ENCODE measurements at places on chromosomes 5 and 9.

DNA sequence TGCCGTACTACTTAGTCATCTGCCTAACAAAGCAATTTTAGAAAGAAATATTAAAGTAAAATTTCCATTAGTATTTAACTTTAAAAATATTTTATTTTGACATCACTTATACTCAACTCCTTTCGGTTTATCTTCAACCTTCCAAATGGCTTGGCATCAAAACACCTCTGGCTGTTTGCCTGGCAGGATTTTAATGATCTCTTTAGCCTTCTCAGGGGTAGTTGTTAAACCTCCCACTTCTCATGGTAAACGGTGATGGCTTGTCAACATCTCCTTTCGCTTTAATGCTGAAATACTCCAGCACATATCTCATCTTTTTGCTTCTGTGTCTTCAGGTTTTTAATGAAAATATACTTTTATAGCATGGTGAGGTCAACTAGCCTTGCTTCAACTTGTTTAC, 747.1 kb downstream of the CETN3 start:
- DNase-seq = no peak

DNA sequence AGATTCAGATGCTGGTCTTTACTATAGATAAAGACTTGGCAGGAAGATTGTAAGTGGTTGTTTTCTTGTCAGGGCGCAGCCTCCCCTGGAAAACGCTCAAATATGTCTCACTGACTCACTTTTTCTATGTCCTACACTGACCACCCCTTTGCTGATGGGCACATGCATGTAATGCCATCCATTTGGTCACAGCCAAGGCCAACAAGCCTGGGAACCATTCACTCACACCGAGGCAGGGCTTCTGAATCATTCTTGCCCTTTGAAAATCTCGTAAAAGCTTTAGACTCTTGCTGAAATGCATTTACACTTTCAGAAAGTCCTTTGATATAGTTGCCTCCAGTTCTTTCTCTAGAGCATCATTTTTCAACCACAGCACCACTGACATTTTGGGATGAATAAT, 249.4 kb downstream of the ACTL7B start:
- DNase-seq = no peak

- DNase-seq = no peak
Measured at GRCh38 chr5:143044265-143044664, 274.1 kb downstream of the ARHGAP26 start.

DNA sequence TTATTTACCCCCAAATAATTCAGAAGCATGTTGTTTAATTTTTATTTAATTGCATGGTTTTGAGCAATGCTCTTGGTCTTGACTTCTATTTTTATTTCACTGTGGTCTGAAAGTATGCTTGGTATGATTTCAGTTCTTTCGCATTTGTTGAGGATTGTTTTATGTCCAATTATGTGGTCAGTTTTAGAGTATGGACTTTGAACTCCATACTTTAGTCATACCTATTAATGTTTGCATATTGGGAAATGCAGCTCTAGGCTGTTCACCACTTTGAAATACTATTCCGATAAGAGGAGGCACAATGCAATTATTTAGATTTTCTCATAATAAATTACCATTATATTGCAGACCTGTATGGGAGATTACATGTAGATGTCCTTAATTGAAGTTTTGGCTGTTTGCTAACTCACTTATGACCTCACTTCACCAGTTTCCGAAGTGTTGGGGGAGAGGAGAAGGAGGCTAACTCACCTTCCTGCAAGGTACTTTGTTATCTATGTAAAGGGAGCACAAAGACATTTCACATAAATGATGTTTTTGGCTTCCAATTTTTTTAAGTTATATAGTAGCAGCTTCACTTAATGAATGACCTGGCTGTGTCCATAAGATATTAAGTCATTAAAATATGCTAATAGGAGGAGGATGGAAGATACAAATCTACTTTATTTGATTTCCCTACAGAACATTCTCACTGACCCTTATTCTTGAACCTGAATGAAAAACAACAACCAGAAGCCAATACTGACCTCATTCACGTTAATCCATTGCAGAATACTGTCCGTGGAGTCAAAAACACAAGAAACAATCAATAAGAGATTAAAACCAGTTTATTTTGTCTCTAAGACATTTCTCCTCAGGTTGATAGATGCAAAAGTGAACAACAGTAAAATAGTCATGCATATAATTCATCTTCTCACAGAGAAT, 970.3 kb upstream of the ARRDC3 start:
- DNase-seq = no peak

GRCh38 chr5:10863763-10864383, 102.8 kb upstream of the DAP start:
- no peak for DNase-seq

DNA sequence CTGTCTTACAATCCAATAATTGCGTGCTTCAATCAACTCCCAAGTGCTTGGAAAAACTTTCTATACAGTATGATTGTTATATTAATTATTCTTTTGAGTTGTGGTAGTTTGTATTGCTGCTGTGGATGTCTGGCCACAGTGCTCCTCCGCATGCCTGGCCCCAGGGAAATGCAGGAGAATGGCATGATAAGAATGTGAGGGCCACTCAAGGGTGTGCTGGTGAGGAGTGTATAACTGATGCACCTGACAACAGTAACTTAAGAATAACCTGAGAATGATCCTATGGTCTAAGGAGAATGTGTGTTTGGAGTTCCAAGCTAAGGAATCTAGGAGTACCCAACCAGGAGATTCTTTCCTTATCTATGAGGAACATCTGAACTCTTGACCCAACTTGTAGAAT, 152.9 kb upstream of the APC start:
- DNase-seq = no peak

GRCh38 chr5:138647261-138647788, 72.1 kb upstream of the HSPA9 start:
- no peak for DNase-seq

GRCh38 chr5:89003563-89004036, 120.6 kb upstream of the MEF2C start:
- no peak for DNase-seq

- DNase-seq = no peak
Measured at GRCh38 chr5:140565024-140565779, 574 bp downstream of the SLC35A4 start.

- no peak for DNase-seq
Measured at GRCh38 chr5:164672931-164673694, 1167.7 kb downstream of the MAT2B start.

GRCh38 chr5:107578051-107578635, 92.6 kb downstream of the EFNA5 start:
- DNase-seq = no peak

DNA sequence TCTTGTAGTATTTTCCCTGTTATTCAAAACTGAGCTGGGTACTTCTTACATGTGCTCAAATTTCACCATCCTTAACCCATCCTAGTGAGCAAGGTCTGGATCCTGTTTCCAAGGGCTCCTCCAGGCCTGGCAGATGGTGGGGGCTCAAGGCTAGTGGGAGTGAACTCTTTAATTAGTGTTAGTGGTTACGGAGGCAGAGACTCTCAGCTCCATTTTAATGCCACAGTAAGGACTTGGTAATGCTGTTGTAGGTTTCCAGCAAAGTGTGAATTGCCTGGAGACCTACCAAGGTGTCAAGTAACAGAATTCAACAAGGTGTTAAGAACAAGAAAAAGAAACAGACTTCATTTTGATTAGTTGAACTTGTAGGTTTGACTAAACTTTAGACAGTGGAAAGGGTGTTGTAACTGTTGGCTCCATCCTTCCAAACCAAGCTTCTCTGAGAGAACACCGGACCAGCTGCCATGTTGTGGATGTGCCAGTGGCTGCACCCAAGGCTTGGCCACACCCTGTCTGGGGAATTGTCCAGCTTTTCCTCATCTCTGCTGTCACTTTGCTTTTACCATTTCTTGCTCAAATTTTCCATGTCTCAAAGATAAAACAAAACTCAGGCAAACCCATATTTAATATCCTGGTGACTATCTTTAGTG, 98.7 kb downstream of the ADCY2 start:
- DNase-seq = no peak

DNA sequence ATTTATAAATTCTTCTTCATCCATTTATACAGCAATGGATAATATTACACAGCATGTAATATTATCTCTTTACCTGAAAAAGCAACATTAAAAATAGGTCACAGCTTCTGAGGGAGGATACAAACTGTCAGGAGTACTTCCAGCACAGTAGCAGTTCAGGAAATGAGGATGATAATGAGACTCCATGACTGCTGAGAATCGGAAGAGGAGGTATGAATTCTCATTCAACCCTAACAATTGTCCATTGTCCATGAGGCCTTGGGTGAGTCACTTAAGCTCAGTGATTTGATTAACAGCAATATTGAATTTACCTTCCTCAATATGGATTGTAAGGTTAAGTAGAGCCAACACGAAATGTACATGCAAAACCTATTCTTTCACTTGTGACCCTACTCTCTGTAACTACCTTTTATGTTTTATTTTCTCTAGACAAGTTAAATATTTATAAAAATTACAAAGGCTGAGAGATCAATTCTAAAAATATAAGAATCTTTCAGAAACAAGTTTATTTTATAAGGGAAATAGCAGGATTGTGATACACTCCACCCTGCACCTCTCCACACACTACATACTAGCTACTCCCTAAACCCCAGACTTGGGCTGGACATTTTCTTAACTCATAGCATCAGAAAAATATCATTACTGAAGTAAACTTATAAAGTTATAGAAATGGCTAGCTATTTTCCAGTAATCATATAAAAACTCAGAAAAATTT, 159.1 kb upstream of the ACOT12 start:
- DNase-seq = no peak

- no peak for DNase-seq
Measured at GRCh38 chr5:72673623-72674022, 142.8 kb upstream of the TNPO1 start.

- DNase-seq = no peak
Measured at GRCh38 chr5:156624686-156625085, 225.4 kb upstream of the PPP1R2B start.

GRCh38 chr5:4233671-4234070, 638.0 kb downstream of the IRX1 start:
- no peak for DNase-seq

Data from NCI-H1092 (cell line).